ENCODE measurements at places on chromosomes 2 and 18.

- peak; percentile 44 for DNase-seq
Measured at GRCh38 chr2:45650851-45651414, 542 bp upstream of the PRKCE start.

- DNase-seq: no peak
Measured at GRCh38 chr2:235458839-235459273, 35.0 kb upstream of the AGAP1 start.

GRCh38 chr2:38427936-38428335, 50.9 kb upstream of the ATL2 start:
- DNase-seq: no peak

DNA sequence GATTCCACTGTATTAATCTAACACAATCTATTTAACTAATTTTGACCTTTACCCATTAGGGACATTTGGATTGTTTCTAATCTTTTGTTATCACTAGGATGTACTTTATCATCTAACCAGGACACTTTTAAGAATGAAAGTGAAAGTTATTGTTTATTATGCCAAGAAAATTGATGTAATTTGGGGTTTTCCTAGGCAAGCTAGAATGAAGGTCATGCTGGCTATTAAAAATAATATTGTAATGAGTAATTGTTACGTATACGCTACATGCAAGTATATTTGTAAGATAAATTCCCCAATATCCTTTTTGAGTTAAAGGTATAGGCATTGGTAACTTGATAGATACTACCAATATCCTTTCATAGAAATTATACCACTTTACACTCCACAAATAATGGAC, 74.6 kb downstream of the COL5A2 start:
- DNase-seq: no peak

GRCh38 chr2:27379836-27380625, 503 bp downstream of the ZNF513 start:
- no peak for DNase-seq

DNA sequence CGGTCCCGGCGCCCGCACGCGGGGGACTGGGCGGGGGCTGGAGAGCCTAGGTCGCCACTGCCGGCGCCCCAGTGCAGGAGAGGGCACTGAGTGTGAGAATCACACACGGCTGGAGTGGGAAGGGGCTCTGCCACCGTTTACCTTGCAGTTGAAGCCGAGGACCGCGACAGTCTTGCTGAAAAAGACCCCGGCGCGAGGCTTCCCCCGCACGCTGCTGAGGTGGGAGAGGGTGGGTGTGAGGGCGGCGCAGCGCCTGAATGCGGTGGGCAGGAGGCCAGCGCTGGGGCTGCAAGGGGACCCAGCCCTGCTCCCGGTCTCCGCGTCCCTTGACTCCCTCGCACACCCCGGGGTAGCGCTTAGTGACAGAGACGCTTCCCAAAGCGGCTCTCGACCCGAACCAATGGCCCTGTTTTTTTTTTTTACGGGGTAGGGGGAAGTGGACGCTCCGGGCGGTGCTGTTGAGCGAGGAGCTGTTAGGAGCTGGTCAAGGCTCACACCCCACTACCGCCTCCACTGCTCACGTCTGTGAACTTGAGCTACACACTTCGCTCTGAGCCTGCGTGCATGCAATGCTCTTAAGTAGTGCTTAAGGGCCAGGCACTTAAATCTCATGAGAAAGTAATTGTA, 794 bp downstream of the NOTO start:
- no peak for DNase-seq

GRCh38 chr2:176096986-176097819, 2.4 kb upstream of the HOXD12 start:
- DNase-seq: no peak

DNA sequence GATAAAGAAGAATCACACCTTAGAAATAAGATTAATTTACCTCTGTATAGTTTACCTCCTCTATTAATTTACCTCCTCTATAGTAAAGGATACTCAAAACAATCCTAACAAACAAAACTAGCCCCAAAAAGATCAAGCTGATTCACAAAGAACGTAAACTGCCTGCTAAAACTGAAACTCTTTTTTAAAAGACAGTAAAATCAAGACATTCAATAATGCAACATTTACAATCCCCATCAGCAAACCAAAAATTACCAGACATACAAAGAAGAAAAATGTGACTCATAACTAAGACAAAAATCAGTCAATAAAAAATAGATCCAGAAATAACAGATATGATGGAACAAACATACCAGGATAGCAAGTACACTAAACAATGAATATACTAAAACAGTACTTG, 215.7 kb downstream of the ZEB2 start:
- no peak for DNase-seq

GRCh38 chr2:68690851-68691250, 43.8 kb upstream of the ARHGAP25 start:
- DNase-seq: no peak

DNA sequence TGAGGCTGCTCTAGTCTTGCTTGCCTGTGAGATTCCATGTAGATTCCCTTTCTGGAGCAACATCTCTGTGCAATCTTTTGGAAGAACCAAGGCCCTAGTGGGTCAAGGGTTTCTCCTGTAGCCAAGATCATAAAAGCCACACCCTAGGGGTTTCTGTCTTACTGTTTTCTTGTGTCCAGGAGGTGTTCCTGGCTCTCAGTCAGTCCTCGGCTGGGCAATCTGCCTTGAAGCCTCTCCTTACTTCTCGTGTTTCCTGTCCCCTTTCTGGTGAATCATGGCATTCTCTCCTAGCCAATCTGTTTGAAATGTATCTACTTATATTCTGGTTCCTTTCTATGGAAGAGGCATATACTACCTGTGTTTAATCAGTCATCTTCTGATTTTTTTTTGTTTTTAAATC, 484.8 kb upstream of the UBE2E3 start:
- DNase-seq: no peak

DNA sequence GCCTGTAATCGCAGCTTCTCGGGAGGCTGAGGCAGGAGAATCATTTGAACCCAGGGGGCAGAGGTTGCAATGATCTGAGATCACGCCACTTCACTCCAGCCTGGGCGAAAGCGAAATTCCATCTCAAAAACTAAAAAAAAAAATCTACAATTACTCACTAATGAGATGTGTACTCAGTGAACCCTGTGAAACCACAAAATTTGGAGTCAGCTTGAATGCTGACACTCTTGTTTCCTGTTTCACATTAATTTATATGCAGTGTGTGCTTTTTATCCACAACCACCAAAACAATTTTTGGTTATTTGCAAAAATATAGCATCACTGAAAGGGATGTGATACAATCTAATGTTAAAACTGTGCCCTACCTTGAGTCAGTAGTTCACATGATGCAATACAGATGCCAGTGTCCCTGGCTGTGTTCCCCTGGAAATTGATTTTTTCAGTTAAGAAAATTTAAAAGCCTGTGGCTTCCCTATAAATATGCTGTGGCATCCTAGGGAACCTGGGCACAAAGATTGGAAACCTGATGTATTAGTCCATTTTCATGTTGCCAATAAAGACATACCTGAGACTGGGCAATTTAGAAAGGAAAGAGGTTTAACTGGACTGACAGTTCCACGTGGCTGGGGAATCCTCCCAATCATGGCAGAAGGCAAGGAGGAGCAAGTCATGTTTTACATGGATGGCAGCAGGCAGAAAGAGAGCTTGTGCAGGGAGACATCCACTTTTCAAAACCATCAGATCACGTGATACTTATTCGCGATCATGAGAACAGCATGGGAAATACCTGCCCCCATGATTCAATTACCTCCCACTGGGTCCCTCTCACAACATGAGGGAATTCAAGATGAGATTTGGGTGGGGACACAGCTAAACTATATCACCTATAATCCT, 337.5 kb upstream of the NT5C1B start:
- DNase-seq: no peak

GRCh38 chr2:85278361-85278760, 49.4 kb downstream of the TGOLN2 start:
- DNase-seq: no peak

GRCh38 chr2:10601866-10602566, 87.8 kb downstream of the NOL10 start:
- DNase-seq: no peak

GRCh38 chr2:66575625-66576310, 140.8 kb downstream of the MEIS1 start:
- DNase-seq: no peak

GRCh38 chr18:14922031-14922430, 174.1 kb downstream of the ANKRD30B start:
- DNase-seq: no peak

- no peak for DNase-seq
Measured at GRCh38 chr2:68726608-68727367, 7.8 kb upstream of the ARHGAP25 start.

DNA sequence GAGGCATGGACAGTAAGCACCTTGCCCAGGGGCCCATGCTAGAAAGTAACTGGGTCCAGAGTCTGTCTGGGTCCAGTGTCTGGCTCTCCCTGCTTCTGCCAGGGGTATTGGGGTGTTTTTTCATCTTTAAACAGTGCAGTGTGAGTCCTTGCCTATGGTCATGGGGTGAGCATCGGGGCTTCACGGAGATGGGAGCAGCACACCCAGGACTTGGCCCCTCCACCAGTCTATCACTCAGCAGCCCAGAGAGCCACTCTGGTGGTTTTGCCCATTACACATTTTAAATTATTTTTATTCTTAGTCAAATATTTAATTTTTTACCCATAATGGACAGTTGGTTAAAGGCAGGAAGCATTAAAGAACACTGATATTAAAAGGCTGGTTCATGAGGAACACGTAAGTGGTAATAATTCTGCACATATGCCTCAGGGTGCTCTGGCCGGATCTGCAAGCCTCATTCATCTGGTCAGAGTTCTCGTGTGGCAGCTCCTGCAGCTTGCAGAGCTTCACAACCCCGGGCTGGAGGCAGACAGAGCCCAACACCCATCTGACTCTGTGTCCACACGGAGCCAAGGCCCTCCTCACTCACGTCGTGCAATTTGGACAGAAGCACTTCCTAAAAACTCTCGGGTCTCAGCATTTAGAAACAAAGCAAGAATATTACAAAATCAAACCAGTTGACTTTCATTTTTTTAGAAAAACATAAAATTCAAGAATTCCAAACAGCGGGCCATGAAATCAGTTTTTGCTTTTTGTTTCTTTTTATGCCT, 204.1 kb downstream of the CTIF start:
- no peak for DNase-seq

DNA sequence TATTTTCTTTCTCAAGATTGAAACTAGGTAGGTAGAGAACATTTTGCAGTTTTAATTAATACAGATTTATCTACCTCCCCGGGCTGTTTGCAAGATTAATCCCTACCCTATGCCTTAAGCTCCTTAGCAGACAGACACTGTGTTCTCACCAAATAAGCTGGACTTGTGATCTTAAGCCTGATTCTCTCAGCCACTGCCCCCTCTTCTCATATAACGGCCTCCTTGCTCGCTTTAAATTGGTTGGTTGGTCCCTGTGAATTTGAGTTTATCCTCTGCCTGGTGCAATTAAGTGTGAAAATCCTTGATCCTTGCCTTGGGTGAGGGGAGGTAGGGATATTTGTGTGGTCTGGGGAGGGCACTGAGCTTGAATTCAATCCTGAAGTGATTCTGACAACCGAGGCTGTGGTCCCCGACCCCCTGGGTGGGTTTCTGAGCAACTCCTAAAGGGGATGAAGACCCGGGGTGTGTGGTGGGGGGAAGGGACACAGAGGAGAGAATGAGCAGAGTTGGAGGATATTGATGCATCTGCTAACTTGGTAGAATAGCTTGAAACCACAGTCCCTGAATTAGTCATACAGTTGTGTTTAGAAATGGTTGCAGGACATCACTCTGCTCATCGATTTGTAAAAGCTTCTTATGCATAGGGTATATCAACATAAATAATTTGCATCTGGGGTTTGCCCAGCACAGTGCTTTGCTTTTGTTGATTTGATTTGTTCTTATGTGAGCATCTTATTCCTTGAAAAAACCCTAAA, 36.9 kb upstream of the NCKAP5 start:
- DNase-seq: no peak

DNA sequence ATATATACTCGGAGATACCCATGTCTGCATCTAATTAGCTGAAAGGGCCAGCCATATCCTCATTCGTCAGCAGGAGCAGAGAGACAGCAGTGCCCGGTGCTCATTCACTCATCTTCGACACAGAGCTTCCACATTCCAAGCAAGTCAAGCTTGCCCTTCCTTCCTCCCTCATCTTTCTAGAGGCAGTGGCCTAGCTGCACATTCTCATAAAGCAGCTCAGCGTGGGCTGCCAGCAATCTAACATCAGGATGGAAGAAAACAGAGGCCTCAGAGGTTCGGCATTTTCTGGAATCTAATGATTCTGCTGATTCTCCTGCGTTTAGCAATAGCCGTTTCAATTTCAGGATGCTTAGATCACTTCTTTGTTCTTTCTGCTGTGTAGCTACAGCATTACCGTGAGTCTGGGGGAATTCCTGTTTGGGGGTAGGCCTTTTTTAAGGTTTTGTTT, 68.8 kb downstream of the CLHC1 start:
- DNase-seq: no peak

DNA sequence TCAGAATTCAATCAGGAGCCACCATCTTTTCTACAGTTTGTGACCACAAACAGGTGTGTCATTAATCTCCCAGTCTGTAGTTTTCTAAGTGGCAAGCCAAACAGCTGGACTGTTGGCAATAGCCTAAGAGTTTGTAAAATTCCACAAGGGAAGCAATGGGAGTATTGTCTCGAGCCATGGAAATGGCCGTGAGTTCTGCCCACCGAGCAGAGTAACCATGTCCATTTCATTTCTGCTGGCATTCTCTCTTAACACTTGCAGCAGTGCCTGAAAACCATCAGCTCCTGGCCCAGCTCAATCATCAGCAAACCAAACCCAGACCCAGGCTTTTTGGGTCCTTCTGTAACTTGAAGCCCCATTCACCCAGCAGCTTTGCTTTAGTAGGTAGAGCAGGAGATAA, 387.8 kb upstream of the CDH7 start:
- no peak for DNase-seq

- no peak for DNase-seq
Measured at GRCh38 chr2:28338046-28338817, 54.4 kb upstream of the FOSL2 start.

DNA sequence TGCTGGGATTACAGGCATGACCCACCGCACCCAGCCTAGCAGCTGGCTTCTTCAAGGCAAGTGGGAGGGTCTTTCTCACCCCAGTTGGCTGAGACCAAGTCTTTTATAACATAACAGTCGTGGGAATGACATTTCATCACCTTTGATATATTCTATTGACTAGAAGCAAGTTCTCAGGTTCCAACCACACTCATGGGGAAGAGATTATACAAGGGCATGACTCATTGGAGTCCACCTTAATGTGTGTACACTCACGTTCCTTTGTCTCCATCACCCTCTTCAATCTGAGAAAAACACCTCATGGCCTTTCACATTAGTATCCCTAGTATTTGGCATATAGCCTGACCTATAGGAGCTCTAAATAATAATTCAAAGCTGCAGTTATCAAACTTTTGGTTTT, 2.8 kb upstream of the BBS5 start:
- no peak for DNase-seq

- DNase-seq: no peak
Measured at GRCh38 chr2:8550481-8550880, 131.4 kb upstream of the ID2 start.

DNA sequence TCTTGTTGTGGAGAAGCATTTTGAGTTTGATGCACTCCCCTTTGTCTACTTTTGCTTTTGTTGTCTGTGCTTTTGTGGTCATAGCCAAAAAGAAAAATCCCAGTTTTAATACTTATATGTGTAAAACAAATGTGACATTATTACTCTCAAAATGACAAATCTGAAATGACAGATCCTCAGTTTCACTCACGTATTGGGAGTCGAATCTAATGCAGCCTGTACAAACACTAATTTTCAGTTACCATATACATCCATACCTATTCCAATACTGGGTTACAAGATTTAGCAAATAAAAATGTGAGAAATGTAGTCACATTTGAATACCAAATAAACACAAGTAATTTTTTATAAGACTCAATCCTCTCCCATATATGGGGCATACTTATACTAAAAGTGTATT, 148.2 kb upstream of the ZNF516 start:
- DNase-seq: no peak

All from cerebellar nuclear complex (tissue), 1 donor.